ENCODE measurements at places on chromosomes 3 and 15.

- DNase-seq: peak; percentile 10
These were observed 48.9 kb upstream of the AGTR1 start for GRCh38 chr3:148648685-148649352.

DNA sequence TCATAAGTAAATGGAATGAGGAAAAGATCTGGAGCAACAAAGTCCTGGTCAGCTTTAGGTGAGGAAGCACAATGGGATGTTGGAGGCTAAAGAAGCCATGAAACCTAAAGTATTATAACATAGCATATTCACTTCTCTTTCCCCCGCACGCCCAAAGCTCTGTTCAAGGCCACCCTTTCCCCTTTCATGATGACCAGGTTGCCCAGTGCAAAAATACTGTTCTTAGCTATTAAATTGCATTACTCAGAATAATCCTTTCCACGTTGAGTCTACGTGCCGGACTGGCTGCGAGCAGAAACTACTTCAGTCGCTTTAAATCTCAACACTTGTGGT lies 589 bp upstream of the MAPKBP1 start:
- DNase-seq: no peak

DNA sequence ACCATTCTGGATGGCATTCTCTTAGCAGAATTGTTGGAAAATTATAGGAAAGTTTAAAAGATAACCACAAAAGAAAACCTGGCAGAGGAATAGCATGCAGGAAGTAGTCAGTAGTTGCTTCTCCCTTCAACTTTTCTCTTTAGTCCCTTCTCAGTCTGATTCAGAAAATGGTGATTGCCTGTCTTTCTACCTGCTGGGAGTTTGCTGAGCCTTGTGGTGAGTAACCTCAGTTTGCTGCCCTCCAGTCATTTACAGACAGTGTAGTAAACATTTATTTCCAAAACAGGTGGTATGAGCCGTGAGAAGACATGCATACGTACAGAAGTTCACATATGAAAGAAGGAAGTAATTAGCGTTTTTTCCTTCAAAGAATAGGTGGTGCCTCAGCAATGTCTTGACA lies 224.7 kb upstream of the POU1F1 start:
- no peak for DNase-seq

- no peak for DNase-seq
These were observed 41.7 kb downstream of the AQP9 start for GRCh38 chr15:58179741-58180381.

DNA sequence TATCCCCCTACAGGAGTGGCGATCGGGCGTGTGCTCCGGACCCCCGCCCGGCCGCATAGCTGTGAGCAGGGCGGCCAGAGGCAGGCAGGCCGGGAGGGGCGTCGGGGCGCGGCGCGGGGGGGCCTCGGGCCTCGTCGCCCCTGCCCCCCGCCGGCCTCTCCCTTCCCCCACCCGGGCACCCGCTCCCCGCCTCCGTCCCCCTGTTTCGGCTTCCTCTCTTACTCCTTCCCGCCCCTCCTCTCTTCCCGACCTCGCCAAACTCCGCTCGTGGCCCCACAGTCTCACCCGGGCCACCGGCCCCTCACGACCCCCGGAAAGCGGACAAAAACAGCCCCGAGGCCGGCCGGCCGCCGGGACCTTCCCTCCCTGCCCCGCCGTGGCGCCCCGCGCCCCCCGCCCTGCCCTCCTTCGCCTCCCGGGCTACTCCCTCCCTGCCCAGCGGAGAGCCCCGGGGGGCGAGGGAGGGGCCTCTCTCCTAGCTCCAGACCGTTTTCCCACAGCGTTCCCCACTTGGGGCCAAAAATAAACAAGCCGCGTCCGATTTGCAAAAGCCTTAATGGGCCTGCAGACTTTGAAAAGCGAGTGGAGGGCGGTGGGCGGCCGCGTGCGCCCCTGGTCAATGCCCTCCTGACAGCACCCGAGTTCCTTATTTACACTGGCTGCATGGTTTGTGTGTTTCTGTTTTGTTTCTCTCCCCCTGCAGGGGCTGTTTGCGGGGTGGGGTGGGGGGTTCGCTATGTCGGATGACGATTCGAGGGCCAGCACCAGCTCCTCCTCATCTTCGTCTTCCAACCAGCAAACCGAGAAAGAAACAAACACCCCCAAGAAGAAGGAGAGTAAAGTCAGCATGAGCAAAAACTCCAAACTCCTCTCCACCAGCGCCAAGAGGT lies 1.0 kb downstream of the UBE2E1 start:
- no peak for DNase-seq

DNA sequence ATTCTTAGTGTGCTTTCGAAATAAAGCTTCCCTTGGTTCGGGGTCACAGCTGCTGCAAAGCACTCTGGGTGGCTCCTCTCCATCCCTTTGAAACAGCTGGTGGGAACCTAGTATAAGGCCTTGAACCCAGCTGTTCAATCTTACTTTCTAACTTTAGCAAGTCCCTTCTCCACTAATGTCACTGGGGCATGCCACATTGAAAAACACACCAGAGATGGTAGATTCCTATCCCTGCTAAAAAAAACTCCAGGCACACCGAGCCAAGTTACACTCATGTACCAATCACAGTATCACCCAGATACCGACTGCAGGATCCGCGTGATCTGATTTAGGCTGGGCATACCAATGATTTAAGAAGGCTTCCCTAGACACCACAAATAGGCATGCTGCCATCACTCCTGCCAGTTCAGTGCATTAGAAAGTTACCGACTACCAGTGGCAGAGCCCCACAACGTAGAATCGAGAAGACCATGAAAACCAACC lies 65.0 kb downstream of the WWTR1 start:
- DNase-seq: no peak

DNA sequence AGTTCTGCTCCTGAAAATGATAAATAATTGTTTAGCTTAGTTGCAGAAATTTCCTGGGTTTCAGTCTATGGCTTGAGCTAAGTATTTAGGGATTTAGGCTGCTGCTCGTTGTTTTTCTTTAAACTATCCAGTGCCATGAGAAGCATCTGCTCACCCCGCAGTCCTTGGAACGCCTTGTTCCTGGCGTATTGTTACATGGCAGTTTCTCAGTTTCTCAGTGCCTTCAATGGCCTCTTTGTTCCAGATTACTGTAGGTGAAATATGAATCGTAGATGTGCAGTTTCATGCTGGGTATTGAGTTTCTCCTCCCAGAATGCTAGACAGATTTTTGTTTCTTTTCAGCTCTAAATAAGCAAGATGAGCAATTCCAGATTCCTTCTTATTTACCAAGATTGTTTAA lies 269.5 kb upstream of the GBE1 start:
- DNase-seq: no peak

DNA sequence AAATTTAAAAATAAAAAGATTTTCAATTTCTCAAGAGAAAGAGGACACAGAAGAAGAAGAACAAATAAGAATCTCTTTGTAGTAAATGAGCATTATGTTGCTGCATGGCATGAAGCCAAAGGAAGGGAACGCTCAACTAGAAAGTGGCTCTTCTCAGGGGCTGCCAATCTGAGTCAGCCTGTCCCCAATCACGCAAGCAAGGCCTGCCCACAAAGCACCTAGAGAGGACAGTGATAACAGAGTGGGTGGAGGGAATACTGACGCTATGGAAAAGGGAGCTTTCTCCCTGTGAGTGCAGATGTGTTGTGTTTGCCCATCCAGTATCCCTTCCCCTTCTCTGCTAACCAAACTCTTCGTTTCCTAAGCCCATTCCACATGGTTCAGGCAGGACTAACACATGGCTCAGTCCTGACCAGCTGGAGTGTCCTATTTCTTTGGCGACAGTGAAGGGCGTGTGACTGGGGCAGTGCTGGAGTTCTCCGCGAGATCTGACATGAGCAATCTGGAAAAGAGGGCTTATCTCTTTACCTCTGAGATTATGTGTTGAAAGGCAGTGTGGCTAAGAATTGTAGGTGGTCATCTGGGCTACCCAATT lies 14.2 kb downstream of the FBN1 start:
- DNase-seq: no peak

DNA sequence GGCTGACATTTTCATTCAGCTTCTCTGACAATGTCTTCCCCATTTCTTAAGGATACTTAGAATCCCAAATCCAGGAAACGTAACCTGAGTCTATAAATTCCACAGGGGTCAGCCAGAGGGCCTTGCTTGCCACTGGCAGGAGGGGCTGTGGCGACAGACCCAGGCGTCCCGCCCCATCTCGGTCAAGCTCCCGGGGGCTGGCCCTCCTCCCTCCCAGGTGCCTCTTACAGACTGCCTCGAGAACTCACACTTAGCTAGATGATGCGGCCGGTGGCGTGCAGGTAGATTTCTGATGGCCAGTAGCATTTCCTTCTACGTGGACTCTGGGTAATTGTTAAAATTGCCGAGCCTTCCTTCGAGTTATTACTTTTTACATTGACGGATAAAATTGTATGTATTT lies 172.5 kb downstream of the NSMCE3 start:
- DNase-seq: no peak

GRCh38 chr3:12158387-12159226 lies at the start of gene TIMP4:
TSS of gene TIMP4 (minus strand) at chr3:12158912. CDS start at chr3:12158840, 72 bp downstream.
- no peak for DNase-seq

DNA sequence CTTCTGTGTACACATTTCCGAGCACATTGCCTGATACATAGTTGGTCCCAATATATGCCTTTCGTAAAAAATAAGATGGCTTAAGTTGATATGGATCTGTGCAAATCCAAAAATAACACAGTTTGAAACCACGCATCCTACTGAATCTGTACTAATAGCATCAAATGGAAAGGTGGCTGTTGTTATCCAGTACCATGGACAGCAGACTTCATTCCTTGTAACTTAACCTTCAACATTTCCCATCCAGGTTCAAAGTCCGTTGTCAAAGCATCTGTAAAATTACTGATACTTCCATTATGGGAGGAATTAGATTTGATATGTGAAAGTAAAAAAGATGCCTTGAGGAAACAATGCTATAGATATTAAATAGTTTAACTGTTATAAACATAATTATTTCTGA lies 65.5 kb upstream of the C3orf49 start:
- DNase-seq: no peak

DNA sequence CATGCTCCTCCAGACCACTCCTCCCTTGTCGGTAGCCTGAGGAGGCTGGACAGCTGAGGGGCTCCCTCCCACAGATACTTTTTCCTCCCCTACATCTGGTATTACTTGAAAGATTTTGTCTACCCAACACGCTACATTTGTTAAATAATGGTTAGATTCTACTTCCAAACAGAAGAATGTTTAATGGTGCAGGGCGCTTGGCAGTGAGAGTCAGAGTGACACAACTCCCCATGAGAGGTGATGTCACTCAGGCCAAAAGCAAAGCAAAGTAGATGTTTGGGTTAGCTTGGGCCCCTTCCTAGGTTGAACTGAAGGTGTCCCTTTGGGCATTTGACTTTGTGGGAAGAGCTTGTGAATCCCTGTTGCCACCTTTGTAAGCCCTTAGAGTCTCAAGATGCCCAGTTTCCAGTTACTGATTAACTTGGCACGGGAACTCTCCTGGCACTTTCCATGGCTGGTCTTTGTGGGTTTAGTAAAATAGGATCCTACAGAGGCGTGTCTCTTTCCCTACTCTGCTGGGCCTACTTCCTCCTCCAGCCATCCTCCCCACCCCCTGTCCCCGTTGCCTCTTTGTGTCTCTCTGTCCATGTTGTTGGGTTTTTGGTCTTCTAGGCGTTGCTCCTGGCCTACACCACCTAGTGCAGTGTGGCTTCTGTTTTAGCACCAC lies 5.6 kb downstream of the LIMD1 start:
- DNase-seq: no peak

GRCh38 chr3:159971311-159971710 lies 17.3 kb upstream of the IL12A start:
- no peak for DNase-seq

DNA sequence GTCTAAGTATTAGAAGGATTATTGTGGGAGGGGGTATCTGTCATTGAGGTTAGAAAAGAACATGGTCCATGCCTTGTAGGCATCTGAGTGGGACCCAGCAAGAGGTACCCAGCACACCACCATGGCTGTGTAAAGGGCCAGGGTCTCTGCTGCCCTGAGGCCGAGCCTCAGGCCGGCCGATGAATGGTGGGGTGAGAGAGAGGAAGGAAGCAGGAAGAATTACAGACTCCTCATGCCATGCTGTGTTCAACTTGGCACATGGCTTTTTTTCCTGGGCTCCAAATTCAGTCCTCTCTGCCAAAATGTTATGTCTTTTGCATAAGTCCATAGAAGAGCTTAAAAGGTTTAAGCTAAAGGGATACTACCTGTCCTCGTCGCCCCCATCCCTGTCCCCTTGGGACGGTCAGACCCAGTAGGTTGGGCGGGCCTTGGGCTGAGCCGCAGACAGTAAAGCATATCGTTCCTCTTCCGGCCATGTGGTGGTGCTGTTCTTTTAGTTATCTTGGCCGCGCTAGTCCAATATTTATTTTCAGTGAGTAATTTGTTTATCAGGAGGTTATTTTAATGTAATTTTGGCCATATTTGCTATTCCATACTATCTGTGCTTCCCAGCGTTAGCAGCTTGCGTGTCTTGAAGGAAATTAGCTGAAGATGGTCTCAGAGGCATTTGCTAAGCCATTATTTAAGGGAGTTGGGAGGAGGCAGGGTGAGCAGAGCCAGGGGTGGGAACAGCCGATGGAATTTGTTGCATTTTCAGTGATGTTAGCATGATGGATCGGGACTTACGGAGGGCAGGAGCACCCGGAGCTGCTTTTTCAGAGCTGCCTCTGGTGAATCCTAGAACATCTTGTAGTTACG lies 152.4 kb downstream of the AGBL1 start:
- DNase-seq: no peak

GRCh38 chr15:46710401-46710960 lies 1006.8 kb upstream of the SEMA6D start:
- no peak for DNase-seq

DNA sequence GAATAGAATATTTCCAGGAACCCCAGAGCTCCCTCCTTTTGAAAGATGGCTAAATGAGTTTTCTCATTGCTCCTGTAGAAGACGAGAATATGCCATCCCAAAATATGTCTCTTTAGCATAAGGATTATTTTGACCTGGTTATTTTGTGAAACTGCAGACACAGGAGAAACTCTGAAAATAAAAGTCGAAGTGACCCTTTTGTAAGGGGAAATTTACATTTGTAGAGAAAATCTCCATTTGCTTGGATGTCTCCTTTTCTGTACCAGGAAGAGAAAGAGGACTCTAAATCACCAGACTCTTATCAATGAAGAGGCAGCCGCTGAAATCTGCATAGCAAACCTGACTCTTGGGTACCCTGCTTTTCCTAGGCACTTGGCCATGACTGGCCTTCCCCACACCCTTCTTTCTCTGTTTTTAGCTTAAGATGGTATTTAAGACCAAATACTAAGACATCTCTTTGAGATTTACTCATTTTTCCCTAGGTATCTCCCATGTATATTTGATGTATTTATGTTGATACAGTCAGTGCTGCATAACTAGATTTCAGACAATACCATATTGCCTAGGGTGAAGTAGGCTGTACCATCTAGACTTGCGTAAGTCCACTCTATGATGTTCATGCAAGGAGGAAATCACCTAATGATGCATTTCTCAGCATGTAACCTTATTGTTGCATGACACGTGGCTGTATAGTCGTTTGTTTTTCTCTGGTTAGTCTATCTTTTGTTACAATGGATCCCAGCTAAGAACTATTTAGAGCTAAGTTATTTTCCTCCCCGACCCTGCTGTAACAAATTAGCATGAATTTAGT lies 98.2 kb upstream of the UBE3A start:
- no peak for DNase-seq

GRCh38 chr3:9067352-9067975 lies 104.2 kb upstream of the RAD18 start:
- DNase-seq: peak; percentile 20

- no peak for DNase-seq
These were observed 23.5 kb upstream of the TBC1D5 start for GRCh38 chr3:17765819-17766472.
